ENCODE measurements at places on chromosomes 11 and 22. TPM values are rescaled to one million over a fixed set of nuclear protein-coding genes. Genes with fewer than 3 reads are reported as not detected.

The IRAG1 gene
- 0.98 TPM for total RNA-seq

The PRR33 gene
- not detected for total RNA-seq

The FADS2 gene
- 93.2 TPM for total RNA-seq

The FREY1 gene
- 0.25 TPM for total RNA-seq

The MOB2 gene
- total RNA-seq = 12.8 TPM

The GLYAT gene
- total RNA-seq = 0.25 TPM

The APOA5 gene
- not detected for total RNA-seq

The RRAS2 gene
- 40.8 TPM for total RNA-seq

The HOATZ gene
- 0.98 TPM for total RNA-seq

The PAMR1 gene
- 2.0 TPM for total RNA-seq

The EMID1 gene
- 37.9 TPM for total RNA-seq

Data from temporal lobe (tissue), 4 donors.